ENCODE measurements at places on chromosomes 4 and X.

- DNase-seq, result no peak
Measured at GRCh38 chrX:11138498-11139390, 27.6 kb downstream of the HCCS start.

- no peak for DNase-seq
Measured at GRCh38 chr4:2961421-2961810, 1.8 kb downstream of the NOP14 start.

GRCh38 chr4:181946902-181947301 lies 296.3 kb upstream of the TENM3 start:
- no peak for DNase-seq

DNA sequence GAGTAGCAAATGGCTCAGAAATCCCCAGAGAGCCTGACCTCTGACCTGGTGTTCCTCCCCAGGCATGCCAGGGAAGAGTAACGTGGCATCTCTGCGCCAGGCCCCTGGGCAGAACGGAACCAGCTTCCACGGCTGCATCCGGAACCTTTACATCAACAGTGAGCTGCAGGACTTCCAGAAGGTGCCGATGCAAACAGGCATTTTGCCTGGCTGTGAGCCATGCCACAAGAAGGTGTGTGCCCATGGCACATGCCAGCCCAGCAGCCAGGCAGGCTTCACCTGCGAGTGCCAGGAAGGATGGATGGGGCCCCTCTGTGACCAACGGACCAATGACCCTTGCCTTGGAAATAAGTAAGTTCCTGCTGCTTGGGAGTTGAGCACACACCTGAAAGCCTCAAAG lies 83.4 kb upstream of the PACRGL start:
- no peak for DNase-seq

DNA sequence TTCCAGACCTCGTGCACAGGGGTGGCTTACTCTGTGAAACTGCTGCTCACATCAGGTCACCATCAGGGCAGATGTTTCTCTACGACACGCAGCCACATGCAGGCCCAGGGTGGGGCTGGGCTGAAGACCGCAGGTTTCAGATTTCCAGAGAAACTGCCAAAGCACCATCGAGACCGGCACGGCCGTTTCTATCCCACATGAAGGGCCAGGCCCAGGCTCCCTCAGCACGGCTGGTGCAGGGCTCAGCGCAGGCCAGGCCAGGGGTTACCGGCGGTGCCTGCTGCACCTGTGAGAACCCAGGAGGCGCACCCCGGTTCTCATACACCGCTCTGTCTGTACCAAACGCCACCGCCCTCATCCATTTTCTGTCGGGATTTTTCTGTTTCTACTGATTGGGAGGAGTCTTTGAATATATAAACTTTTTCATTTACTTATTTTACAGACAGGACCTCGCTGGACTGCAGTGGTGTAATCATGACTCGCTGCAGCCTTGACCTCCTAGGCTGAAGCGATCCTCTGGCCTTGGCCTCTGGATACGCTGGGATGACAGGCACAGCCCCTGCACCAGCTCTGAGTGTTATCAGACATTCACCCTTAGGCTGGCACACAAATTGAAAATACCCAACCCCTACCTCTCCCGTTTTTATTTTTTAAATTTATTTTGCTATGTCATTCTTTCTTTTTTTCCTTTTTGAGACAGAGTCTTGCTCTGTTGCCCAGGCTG lies 17.1 kb downstream of the CTBP1 start:
- DNase-seq, result no peak

DNA sequence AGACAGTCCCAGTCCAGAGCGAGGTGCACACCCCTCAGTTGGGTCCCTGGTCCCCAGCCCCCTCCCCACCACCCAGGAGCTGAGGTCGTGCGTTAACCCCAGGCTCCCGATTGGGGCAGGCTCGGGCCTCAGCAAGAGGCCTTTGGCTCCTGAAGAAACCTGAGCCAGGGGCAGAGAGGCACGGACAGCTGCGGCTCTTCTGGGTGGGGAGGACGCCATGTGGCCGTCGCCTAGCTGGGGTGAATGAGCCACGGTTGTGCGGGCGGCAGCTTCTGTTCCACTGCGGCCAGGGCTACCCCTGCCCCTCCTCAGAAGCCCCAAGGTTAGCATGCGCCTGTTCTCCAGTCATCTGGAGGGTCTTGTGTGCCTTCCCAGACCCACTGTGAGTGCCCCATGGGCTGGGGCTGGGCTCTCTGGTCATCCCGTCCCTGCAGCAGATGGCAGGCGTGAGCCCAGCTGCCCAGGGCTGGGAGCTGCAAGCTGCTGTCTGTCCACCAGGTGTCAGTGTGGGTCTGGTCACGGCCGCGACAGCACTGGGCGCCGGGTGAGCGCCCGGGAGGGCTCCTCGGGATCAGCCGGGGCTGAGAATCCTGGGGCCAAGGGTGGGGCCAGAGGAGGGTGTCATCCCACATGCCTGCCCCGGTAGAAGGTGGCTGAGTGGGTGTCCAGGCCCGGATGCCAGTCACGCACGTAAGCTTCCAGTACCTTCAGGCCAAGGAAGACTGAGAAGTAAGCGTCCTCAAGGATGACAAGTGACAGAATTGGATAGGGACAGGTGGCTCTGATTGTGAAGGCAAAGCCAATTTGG lies 21.9 kb downstream of the ATP2B3 start:
- peak; percentile 21 for DNase-seq

DNA sequence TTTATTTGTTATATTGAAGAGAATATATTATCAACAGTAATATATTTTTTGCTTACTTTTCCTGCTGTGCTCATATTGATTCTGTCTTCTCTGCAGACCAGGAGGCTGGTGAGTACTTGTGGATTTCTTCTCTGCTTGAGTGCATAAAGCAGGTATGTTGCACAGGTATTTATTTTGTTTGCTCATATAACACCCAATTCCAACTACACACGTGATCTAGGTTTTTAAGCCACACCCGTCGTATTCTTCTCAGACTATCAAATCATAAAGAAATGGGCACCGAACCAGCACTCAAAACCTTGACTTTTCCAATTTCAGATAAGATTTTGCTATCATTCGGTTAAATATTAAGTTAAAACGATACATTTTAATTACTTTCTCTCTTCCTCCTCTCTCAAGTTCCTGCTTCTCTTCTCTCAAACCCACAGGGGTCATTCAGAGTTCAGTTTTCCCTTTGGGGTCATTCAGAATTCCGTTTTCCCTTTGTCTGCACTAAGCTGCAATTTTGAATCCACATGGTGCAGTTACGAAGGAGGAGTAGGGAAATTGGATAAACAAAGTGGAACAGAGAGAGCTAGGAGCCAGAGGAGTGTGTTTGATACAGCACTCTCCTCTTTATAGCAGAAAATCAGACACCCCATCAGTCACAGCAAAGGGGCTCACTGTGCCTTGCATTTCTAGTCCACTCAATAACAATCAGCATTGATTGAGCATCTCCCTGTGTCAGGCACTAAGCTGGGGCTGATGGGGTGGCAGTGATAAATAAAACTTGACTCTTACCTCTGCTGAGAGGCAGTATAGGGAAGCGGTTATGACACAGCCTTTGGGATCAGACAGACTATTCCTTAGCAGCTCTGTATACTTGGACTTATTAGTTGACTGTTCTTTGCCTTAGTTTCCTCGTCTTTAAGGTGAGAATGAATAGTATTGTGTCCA lies at the start of gene ADH1C:
TSS of gene ADH1C (minus strand) at position 145 of the 936 bp plus-strand sequence. CDS start at position 74, 71 bp downstream.
- DNase-seq, result no peak

DNA sequence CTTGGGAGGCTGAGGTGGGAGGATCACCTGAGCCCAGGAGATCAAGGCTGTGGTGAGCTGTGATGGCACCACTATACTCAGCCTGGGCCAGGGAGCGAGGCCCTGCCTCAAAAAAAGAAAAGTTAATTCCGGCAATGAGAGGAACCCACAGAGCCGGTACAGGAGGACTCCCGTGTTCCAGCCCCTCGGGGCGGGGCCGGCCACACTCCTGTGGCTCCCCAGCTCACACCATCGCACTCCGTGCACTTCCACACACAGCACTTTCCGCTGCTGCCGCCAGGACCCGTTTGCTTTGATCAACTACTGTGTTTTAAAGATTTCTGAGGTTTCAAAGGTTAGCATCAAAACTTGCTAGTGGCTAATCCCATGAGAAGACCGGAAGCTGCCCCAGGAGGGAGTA lies 171.7 kb downstream of the AFAP1 start:
- no peak for DNase-seq

DNA sequence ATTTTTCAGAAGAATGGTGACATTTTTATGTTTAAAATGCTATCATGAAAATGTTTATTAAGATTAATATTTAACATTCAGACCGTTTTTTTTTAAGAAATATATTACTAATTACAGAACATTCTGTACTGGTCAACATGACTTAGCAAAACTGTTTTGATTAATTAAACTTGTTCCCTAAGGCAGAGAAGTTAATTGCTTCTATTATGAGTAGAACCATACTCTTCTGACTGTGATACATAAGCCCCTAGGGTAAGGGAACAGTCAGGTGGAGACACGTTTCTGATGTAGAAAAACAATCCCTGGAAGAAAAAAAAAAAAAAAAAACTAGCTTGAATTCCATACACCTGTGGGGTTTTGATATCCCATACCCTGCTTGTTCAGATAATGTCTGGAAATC lies 97.4 kb downstream of the GPM6A start:
- no peak for DNase-seq

DNA sequence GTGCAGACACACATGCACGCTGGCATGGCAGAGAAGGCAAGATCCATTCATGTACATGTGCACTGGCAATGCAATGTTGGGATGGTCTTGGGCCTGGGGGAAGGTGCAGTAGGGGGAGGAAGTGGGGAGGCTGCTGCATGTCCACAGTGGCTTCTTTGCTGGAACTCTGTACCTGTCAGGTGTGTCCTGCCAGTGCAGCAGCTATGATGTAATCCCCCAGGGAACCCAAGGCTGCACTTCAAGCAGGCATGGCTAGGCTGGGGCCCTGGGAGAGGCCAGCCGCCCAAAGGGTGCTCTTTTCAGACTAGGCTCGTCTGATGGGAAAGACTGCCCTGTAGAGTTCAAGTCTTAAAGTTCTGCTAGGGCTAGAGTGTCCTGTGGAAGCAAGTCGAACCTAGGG lies 1304.0 kb downstream of the FAM133A start:
- DNase-seq, result no peak

DNA sequence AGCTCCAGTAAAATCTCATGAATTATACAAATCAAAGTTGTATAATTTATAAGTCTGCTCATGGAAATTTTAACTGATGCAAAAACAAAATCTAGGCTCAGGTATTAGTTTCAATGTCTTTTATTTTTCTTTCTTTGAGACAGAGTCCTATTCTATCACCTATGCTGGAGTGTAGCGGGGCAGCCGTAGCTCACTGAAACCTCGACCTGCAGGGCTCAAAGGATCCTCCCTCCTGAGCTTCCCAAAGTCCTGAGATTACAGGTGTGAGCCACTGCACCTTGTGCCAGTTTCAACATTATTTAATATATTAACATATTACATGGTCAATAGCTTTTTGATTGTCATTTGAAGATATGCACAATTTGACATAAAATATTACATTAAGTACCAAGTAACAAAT lies 678.7 kb downstream of the ARAP2 start:
- DNase-seq, result no peak

- DNase-seq, result no peak
Measured at GRCh38 chrX:49257846-49258748, 6.4 kb downstream of the FOXP3 start.

DNA sequence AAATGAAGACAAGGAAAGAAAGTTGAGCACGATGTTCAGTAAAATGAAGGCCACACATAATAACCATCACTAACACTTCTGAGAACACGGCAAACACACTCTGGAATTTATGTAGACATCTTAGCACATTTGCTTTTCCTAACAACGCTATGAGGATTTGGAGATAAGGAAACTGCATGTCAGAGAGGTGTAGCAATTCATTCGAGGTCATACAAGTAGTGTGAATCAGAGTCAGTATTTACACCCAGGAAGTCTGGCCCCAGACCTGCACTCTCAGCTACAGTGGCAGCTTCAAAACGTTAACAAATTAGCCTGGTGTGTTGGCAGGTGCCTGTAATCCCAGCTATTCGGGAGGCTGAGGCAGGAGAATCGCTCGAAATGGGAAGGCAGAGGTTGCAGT lies 253.4 kb downstream of the PDGFC start:
- DNase-seq, result no peak

GRCh38 chrX:51917604-51918003 lies 24.2 kb downstream of the MAGED1 start:
- no peak for DNase-seq

DNA sequence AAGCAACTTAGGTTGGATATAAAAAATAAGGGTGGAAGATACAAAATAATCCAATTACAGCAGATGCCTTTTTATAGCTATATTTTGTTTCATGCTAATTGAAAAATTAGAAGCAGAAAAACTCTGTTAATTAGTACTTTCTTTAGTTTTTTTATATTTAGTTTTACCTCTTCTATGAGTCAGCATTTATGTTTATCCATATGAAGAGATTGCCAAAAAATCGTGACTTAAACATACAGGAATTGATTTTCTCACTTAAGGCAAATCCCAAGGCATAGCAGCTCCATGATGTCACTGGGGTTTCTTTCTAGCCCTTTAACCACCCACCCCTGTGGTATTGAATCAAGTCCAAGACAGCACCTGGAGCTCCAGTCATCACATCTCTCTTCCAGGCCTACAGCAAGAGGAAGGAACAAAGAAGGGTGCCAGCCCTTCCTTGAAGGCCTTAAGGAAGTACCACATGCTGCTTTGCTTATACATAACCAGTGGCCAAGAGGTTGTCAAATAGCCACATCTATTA lies 365.8 kb upstream of the TENM3 start:
- no peak for DNase-seq

DNA sequence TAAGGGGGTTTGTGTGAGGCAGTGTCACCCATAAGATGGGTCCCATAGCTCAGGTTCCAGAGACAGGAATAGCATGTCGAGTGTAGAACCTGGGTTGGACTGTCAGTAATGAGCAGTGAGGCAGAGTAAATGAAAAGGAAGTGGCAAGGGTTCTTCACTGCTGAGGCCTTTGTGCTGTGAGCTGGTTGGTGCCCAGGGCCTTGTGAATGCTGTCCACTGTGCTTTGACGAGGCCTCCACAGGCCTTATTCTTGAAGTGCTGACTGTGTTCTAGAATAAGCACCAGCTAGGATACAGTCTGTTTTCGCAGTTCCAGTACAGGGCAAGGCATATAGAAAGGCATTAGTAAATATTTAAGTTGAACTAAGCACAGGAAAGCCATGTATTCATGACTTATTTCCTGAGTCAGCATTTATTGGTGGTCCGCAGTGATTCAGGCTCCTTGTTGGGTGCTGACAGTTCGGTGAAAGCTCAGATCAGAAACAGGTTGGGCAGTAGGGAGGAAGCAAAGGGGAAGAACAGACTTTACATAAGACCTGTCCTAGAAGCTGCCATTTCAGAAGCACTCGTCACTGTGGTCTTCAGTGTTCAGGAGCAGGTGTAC lies 25.6 kb upstream of the TADA2B start:
- DNase-seq, result no peak

GRCh38 chr4:20391198-20391597 lies 139.5 kb downstream of the SLIT2 start:
- no peak for DNase-seq

DNA sequence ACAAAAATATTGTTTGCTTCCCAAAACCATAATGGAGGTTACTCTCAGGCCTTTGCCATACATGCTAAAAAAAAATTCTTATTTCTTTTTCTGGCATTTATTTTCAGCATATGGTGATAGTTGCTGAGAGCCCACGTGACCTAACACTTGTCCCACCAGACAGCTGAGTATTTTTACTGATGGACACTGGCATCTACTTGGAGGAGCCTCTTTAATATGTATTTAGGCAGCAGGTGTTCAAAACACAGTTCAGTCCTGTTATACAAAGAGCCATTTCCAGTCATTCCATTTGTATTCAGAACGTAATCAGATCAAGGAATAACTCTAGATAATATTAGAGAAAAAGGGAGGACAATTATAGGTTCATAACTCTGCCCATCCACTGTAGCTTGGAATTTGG lies 95.5 kb downstream of the CXCL13 start:
- no peak for DNase-seq
